ENCODE measurements at places on chromosomes 4 and X. TPM values are rescaled to one million over a fixed set of nuclear protein-coding genes. Genes with fewer than 3 reads are reported as not detected.

Gene RASGEF1B
- total RNA-seq, result 106 TPM

- peaks cover 9% of the 10 kb centered on the region for H3K27me3 ChIP-seq
- H3K4me1 ChIP-seq, result peaks cover 16% of the 10 kb centered on the region
- H3K27ac ChIP-seq, result no peak overlapping the region
- peak overlapping the region; percentile 45 for H3K4me3 ChIP-seq
- no peak for DNase-seq
These were observed 717 bp upstream of the WFS1 start for GRCh38 chr4:6268650-6269615.

Gene CACNA1F
- total RNA-seq, result 0.48 TPM

- no peak overlapping the region for H3K4me3 ChIP-seq
- no peaks in the 10 kb centered on the region for H3K36me3 ChIP-seq
- no peaks in the 10 kb centered on the region for H3K27me3 ChIP-seq
- peaks cover 34% of the 10 kb centered on the region for H3K4me1 ChIP-seq
- H3K27ac ChIP-seq, result no peak overlapping the region
- peak; percentile 30 for DNase-seq
These were observed 30.6 kb downstream of the SETD7 start for GRCh38 chr4:139525414-139525813.

DNA sequence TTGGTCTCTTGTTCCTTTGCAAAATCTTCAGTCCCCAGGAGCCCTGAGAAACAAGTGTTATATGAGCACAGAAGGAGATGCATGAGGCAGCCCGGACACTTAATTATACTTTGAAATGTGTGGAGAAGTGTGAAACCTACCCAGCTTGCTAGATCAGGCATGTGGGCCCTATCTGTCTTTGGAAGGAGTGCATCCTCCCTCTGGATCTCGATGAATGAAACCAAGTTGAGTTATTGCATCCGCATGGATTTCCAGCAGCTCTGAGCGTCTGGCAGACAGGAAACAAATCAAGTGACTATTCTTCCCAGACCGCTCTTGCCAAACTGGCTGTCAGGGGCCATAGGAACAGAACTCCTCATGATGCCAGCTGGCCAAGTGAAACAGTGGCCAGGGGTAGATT is 19.6 kb upstream of the SOWAHD start:
- no peaks in the 10 kb centered on the region for H3K4me1 ChIP-seq
- no peak overlapping the region for H3K27ac ChIP-seq
- no peaks in the 10 kb centered on the region for H3K27me3 ChIP-seq

DNA sequence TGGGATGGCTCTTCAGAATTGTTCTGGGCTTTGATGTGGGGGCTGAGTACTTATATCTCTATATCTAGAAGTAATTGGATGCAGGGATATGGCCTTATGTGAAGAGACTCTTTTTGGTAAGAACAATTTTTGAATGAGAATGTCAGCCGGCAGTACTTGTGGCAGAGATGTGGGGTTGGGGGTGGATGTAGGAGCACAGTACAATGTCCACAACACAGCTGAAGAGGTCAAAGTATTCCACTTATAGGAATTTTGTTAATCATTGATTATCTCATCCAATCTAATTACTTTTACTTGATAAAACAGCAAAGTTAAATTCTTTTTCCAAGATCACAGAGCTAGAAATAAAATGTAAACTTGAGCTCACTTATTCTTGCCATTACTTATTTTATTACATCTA is 391.4 kb downstream of the TEX13C start:
- DNase-seq, result no peak
- no peaks in the 10 kb centered on the region for H3K36me3 ChIP-seq
- H3K27me3 ChIP-seq, result no peaks in the 10 kb centered on the region
- no peak overlapping the region for H3K4me3 ChIP-seq
- H3K4me1 ChIP-seq, result no peaks in the 10 kb centered on the region

GRCh38 chr4:125948021-125948420 is 633.3 kb downstream of the FAT4 start:
- no peak overlapping the region for H3K4me3 ChIP-seq
- H3K4me1 ChIP-seq, result no peaks in the 10 kb centered on the region
- DNase-seq, result no peak
- H3K27me3 ChIP-seq, result no peaks in the 10 kb centered on the region

DNA sequence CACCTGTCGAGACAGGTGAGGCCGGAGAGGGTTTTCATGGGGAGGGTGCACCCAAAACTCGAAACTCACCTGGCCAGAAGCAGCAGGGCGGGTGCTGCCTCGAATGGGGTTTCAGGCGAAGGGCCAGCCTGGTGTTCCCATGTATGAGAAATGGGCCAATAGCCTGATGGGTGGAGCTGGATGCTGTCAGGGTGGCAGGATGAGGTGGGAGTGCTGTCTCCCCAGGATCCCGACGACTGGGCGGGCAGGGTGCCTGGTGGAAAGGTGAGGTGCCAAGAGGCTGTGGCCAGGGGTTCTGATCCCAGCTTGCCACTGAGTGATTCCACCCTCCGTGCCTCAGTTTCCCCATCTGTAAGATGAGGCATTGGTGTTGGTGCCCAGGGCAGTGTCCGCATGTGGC is 16.8 kb upstream of the SH3TC1 start:
- no peak overlapping the region for H3K4me3 ChIP-seq
- H3K27me3 ChIP-seq, result no peaks in the 10 kb centered on the region
- DNase-seq, result no peak
- H3K36me3 ChIP-seq, result no peaks in the 10 kb centered on the region
- H3K4me1 ChIP-seq, result no peaks in the 10 kb centered on the region
- no peak overlapping the region for H3K27ac ChIP-seq

- no peak for DNase-seq
- H3K4me3 ChIP-seq, result no peak overlapping the region
- H3K27me3 ChIP-seq, result no peaks in the 10 kb centered on the region
- no peak overlapping the region for H3K27ac ChIP-seq
- H3K36me3 ChIP-seq, result no peaks in the 10 kb centered on the region
These were observed 922.0 kb upstream of the PABPC4L start for GRCh38 chr4:135123632-135124031.

DNA sequence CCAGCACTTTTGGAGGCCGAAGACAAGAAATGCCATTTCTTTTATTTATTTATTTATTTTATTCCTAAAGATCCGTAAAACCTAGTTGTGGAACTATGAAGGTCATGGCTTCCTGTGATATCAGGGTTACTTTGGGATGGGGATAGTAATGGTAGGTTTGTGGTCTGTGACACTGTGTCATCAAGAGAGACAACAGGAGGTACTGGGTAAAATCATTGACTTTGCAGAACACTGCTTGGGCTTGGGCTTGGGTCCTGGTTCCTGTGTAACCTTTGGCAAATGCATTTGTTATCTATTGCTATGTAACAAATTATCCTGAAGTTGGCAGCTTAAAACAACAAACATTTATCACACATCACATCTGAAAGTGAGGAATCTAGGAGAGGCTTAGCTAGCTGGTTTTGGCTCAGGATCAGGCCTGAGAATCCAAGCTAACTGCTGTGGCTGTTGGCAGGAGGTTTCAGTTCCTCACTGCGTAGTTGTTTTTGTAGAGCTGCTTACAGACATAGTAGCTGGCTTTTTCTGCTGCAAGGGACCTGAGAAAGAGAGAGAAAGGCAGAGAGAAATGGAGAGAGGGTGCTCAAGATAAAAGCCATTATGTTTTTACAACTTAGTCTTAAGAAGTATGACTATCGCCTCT is 576.4 kb upstream of the SLIT2 start:
- no peaks in the 10 kb centered on the region for H3K36me3 ChIP-seq
- H3K4me3 ChIP-seq, result no peak overlapping the region
- no peak for DNase-seq

Gene FSTL5
- not detected for total RNA-seq

DNA sequence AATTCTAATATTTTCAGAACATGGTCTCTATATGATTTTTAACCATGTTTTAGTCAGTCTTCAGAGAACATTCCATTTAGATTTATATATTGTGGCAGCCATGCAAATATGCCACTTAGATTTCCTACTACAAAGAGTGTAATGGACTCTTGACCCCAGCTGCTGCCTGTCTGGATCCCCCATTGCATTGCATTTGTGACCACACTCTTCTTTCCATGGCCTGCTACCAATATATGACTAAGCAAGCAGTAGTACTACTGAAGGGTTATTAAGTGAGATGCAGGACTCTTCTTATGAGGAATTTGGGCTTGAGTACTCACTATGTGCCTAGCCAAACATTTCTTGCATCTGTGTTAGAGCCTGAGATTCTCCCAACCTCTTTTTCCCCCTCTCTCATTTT is 306.8 kb downstream of the PDHA2 start:
- no peak for DNase-seq
- no peak overlapping the region for H3K27ac ChIP-seq
- no peaks in the 10 kb centered on the region for H3K36me3 ChIP-seq
- no peaks in the 10 kb centered on the region for H3K27me3 ChIP-seq
- H3K4me1 ChIP-seq, result no peaks in the 10 kb centered on the region

Gene KCND1
- 3.6 TPM for total RNA-seq

DNA sequence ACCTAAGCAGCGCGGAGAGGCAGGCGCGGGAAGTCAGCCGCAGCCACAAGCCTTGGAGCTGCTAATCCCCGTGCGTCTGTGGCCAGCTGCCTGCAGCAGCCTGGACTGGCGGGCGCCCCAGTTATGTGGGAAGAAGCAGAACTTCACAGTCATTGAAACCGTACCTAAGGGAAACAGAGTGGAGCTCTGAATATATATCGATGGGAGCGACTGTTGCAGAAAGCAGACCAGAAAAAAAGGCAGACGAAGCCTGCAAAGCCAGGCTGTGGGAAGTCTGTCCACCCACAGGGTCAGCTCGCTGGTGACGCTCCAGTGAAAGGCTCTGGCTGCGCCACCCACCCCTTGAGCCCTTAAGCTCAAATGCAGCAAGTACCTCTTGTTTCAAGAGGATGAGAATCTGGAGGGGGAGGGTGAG is 24.7 kb downstream of the KCNE5 start:
- H3K36me3 ChIP-seq, result no peaks in the 10 kb centered on the region
- peak overlapping the region; percentile 80 for H3K27ac ChIP-seq
- DNase-seq, result no peak
- no peaks in the 10 kb centered on the region for H3K27me3 ChIP-seq
- no peak overlapping the region for H3K4me3 ChIP-seq
- H3K4me1 ChIP-seq, result peaks cover 22% of the 10 kb centered on the region

Gene HPGDS
- 0.36 TPM for total RNA-seq

Gene CD99
- total RNA-seq, result 333 TPM

GRCh38 chrX:55801811-55802210 is 84.3 kb downstream of the RRAGB start:
- H3K27ac ChIP-seq, result no peak overlapping the region
- no peak for DNase-seq
- no peaks in the 10 kb centered on the region for H3K36me3 ChIP-seq
- no peaks in the 10 kb centered on the region for H3K4me1 ChIP-seq

DNA sequence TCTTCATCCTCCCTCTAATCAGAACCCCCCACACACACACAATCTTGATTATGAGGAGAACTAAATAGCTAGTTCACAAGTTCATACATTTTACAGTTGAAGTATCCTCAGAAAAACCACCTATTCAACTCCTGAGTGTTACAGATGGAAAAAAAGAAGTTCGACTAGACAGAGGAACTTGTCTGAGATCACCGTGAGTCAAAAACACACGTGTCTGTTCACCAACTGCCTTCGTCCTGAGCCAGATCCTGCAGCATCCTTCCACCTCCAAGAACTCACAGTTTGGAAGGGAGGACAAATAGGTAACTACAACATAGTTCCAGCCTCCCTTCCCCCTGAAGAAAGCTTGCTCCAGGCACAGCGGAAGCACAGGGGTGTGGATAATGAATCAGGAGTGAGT is 19.0 kb upstream of the IRAK1 start:
- H3K27ac ChIP-seq, result no peak overlapping the region
- no peak for DNase-seq
- peaks cover 14% of the 10 kb centered on the region for H3K36me3 ChIP-seq
- peaks cover 13% of the 10 kb centered on the region for H3K4me1 ChIP-seq

GRCh38 chr4:124432500-124432899 is 280.0 kb downstream of the ANKRD50 start:
- no peaks in the 10 kb centered on the region for H3K27me3 ChIP-seq
- no peak for DNase-seq
- no peaks in the 10 kb centered on the region for H3K36me3 ChIP-seq
- H3K4me1 ChIP-seq, result no peaks in the 10 kb centered on the region
- no peak overlapping the region for H3K4me3 ChIP-seq

GRCh38 chr4:121788896-121789295 is 12.2 kb upstream of the EXOSC9 start:
- no peak overlapping the region for H3K27ac ChIP-seq
- no peaks in the 10 kb centered on the region for H3K36me3 ChIP-seq
- H3K4me1 ChIP-seq, result no peaks in the 10 kb centered on the region
- no peak overlapping the region for H3K4me3 ChIP-seq
- no peak for DNase-seq

- H3K27me3 ChIP-seq, result no peaks in the 10 kb centered on the region
- no peaks in the 10 kb centered on the region for H3K4me1 ChIP-seq
- H3K27ac ChIP-seq, result no peak overlapping the region
- H3K4me3 ChIP-seq, result no peak overlapping the region
These were observed 162.1 kb downstream of the EPHA5 start for GRCh38 chr4:65508168-65508567.

DNA sequence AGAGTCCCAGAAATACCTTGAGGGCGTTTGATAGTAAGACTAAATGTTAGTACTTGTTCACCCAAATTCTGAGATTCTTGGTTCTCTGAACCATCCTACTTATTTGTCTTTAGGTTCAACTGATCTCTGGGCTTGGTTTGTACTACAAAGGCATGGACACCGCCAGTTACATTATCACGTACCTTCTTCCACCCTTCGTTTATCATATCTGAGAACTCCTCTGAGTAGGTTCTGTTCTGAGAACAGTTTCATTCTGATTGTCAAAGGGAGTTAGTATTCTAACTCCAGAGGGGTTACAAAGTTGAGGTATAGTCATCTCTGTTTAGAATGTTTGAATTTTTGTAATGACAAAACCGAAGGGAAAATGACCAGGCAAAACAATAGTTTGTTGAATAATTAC is 19.3 kb downstream of the ZFX start:
- H3K27me3 ChIP-seq, result no peaks in the 10 kb centered on the region
- no peak for DNase-seq
- H3K4me1 ChIP-seq, result peaks cover 6% of the 10 kb centered on the region
- H3K4me3 ChIP-seq, result no peak overlapping the region
